ENCODE measurements at places on chromosomes 11 and 22. TPM values are rescaled to one million over a fixed set of nuclear protein-coding genes. Genes with fewer than 3 reads are reported as not detected.
A peak's percentile ranks its signal among the peaks of the same experiment; 100 is the strongest.

DNA sequence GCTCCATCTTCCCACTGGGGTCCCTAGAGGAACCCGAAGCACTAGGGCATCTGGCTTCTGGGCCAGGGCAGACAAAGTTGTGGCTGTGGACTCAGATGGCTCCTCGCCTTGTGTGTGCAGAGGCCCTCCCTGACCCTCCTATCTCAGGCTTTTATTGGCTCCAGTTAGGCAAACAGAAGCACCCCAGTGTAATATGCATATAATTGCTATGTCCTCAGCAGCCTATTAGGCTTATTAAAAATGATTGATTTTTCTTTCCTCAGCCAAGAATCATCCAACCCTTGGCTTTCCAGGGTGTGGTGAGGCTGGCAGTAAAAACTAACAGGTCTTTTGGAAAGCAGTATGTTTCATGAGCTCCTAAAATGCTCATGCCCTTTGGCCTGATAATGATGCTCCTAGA lies 22.3 kb downstream of the UPB1 start:
- DNase-seq: no peak

GRCh38 chr11:128095466-128095981 lies 491.8 kb downstream of the ETS1 start:
- DNase-seq: no peak

- DNase-seq: no peak
Observed at GRCh38 chr11:66495401-66495854, 15.0 kb upstream of the BBS1 start.

Gene TENM4
- total RNA-seq: 0.97 TPM

Gene OR52L1
- not detected for total RNA-seq

- DNase-seq: no peak
Observed at GRCh38 chr11:60942219-60942618, 9.8 kb downstream of the SLC15A3 start.

DNA sequence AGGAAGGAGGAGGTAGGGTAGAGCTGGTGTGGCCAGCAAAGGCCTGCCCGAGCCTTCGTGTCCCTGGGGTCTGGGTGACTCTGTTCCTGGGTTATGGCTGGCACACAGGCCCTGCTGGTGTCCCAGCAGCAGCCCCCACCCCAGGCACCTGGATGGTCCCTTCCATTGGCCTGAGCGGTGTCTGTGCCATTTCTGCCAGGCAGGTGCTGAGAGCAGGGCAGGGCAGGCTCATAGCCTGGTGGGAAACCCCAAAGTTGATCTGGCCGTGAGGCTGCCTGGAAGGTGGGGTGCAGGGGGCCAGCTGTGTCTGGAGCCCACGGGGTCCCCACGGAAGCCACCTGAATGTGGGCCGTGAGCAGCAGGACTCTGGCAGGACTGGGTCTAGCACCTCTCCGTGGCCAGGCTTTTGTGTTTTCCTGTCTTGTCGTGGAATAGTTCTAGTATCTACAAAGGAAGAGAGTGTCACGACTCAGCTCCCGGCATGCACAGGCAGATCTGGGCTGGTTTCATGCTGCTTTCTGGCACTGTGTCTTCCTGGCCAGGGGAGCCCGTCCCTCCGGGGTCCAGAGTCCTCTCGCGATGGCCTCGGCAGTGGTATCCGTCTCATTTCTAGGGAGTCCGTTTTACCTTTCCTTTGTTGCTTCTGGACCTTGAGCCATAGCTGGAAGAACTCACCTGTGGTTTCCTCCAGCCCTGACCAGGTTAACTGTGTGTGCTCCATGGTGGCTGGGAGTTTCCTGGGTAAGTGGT lies 83.7 kb downstream of the KCNQ1 start:
- peak; percentile 1 for DNase-seq

DNA sequence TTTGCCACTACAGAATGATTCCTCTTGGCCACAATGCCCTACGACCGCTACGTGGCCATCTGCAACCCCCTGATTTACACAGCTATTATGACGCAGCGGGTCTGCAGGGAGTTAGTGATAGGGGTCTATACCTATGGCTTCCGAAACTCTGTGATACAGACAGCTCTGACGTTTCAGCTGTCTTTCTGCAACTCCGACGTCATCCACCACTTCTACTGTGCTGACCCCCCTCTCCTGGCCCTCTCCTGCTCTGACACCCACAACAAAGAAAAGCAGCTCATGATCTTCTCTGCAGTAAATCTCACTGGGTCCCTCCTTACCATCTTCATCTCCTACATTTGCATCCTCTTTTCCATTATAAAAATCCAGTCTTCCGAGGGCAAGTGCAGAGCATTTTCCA lies 52.3 kb upstream of the OR5P2 start:
- no peak for DNase-seq

DNA sequence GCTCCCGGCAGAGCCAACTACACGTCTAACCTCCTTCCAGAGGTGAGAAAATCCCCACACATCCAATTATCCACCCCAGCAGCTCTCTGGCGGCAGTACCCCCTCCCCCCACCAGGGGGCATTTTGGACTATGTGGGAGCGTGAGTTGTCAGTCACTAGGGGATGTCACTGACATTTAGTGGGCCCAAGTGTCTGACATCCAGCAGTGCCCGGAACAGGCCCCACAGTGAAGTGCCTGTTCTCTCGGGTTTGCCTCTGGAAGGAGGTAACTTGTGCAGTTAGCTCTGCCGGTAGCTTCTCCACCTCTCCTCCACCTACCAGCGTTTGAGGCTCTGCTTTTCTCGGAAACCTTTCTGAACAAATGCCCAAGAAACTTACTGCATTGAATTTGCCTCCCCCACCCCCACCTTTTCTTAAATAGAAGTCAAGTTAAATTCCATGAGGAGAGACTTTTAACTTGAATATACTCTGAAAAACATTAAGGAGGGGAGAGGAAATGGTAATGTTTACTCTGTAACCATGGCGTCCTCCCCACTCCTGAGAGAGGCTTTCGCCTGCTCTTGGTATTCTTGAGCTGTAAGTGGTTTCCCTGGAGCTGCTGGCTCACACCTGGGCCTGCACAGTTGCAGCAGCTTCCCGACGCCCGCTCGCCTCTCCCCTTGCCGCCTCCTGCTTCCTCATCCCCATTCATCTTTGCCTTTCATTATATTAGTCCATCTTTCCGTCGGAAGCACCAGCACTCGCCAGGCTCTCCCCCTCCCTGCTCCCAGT lies 112.8 kb downstream of the WNT7B start:
- DNase-seq: peak; percentile 35

DNA sequence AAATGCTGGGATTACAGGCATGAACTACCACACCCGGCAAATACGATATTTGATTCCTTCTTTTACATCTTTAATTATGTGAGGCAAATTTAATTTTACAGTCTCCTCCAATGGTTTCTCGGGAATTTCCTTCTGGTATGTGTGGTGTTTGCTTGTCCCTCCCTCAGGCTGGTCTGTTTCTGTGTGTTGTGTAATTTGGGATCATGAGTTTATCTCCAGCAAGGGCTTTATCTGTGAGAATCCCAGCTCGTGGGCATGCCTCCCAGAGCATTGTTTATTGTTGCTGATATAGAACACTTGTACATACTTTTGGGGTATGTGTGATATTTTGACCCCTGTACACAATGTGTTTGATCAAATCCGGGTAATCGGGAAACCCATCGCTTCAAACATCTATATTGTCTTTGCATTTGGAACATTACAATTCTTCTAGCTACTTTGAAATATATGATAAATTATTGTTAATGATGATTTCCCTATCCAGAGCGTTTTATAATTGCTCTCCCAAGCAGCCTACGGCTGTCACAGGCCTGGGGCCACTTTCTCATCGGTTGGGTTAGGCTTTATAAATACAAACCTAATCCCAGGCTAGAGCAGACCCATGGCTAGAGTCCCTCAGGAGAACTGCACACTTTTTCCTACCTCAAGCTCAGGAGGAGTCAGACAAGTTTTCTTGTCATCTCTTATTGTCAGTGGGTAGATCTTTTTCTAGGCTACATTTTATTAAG lies 15.0 kb upstream of the PRR5 start:
- DNase-seq: no peak

Gene KRTAP5-8
- not detected for total RNA-seq

- DNase-seq: no peak
Observed at GRCh38 chr11:120068114-120068573, 69.8 kb downstream of the TRIM29 start.

- DNase-seq: no peak
Observed at GRCh38 chr22:22919041-22919440, 31.4 kb downstream of the IGLL5 start.

GRCh38 chr11:69297787-69298266 lies 3.9 kb downstream of the MYEOV start:
- DNase-seq: peak; percentile 32

GRCh38 chr22:35894464-35894878 lies 134.2 kb downstream of the RBFOX2 start:
- DNase-seq: no peak

GRCh38 chr11:105923252-105923651 lies 98.8 kb downstream of the MSANTD4 start:
- DNase-seq: no peak

DNA sequence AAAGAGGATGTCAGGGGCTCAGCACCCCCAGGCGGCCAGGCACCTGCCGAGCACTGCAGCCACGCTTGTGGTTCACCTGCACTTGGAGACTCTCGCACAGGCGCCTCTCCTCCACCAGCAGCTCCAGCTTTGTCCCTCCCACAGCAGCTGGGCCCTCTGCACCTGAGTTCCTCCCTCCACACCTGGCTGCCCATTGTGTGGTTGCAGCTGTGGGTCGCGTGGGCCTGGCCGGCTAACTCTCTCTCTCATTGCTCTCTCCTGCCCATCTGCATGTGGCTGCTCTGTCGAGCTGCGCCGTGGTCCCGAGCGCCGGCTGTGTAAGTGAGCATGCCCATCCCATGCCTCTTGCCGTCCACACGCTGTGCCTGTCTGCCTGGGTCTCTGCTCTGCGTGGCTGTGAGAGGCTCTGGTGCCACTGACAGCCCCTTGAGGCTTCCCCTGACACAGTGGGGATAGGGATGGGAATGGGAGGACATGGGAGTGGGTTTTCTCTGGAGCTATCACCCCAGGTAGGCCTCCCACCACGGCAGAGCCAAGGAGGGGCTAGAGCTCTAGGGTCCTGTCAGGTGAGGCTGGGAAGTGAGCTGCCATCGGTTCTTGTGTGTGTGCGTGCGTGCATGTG lies 8.5 kb upstream of the ACR start:
- no peak for DNase-seq

DNA sequence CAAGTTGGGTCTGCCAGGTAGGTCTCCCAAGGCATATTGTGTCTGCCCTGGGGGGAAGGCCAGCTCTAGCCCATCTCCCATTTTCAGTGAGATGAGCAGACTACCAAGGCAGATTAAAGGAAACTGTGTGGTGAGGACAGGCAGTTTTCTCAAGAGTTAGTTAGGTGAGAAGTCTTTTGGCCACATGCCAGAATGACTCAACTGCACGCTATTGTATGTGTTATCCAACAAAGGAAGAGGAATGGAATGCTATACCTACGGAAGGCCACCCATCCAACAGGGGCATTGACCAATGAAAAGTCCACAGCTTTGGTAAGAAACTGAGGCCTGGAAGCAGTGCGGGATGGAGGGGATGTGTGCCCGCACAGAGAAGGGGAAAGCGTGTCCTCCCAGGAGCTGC lies 941.7 kb downstream of the NTM start:
- no peak for DNase-seq

Data from T-helper 17 cell (primary cell).